ENCODE measurements at places on chromosomes 3 and 15.

DNA sequence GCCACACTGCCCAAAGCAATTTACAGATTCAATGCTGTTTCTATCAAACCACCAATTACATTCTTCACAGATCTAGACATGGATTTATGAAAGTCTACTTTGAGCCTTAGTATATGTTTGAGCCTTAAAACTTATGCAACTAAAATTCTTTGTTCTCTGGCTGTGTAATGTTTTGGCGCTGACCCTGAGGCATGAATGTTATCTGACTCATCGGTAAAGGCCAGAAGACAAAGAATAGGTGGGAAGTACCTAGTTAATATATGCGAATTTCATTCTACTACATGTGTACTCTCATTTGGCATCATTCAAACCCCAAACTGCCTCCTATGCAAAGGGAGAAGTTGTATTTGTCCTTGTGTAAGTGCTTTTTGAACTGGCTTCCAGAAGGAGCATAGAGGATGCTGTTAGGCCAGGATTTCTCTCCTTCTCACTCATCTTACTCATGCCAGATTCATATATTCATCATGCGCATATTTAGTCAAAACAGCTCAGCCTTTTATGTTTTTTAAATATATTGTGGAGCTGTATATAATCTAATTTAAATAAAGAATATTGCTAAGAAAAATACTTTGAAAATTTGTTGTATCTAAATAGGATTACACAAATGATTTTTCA lies 204.2 kb downstream of the NFKBIZ start:
- DNase-seq, result no peak

DNA sequence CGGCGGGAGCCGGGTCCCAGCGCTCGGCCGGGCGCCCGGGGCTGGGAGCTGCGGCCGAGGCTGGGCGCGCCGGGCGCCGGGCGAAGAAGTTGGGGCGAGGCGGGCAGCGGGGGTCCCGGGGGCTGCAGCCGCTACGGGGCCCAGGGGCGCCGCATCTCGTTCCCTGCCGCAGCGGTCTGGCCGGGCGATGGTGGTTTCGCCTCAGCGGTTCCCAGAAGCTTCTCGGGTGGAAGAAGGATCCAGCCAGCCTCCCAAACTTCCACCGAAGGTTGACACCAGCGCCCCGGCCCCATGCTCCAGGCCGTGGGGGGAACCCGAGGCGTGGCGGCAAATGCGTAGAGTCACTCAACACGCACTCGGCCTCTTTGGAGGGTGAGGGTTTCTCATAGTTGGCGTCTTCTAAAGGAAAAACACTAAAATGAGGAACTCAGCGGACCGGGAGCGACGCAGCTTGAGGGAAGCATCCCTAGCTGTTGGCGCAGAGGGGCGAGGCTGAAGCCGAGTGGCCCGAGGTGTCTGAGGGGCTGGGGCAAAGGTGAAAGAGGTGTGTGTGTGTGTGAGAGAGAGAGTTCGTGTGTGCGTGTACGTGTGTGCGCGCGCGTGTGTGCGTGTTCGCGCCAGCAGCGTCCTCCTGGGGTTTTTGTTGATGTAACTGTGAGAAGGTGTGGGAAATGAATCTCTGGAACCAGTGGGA lies 940 bp downstream of the BOC start:
- DNase-seq, result no peak

GRCh38 chr15:65869954-65870871 lies 922 bp downstream of the RAB11A start:
- DNase-seq, result no peak

DNA sequence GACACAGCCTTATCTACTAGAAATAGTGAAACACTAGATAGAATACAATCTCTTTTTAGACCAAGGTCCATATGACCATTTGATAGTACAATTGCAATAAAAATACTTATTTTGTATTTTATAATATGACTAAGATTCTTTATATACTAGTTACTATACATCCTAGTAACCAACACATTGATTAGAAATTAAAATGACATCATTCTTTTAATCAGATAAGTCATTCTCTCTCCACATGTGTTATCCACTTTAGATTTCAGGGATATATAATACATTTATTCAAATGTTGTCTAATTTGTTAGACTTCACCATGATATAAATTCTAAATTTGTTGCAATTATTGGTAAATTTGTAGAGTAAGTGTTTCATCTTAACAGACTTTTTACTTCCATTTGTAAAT lies 276.2 kb upstream of the DPH6 start:
- DNase-seq, result no peak

DNA sequence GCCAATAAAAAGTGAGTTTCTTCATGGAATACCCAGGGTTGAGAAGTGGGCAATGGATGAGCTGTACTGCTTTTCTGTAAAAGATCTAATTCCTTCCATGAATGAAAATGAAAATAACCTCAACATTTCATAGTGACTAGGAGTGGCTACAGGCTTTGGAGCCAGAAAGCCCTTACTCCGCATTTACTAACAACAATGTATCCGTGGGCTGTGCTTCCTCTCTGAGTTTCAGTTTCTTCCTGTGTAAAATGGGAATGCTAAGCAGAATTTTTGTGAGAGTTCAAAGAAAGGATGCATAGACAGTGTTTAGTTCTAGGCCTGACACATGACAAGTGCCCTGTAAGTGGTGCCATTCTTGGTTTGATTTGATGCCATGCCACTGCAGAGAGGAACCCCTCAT lies 47.5 kb upstream of the TM4SF1 start:
- DNase-seq, result no peak
